Naive B cell (primary cell): ENCODE measurements at places on chromosomes 5 and 9. TPM values are rescaled to one million over a fixed set of nuclear protein-coding genes. Genes with fewer than 3 reads are reported as not detected.

Gene PGGT1B
- 38.0 TPM for polyA plus RNA-seq

DNA sequence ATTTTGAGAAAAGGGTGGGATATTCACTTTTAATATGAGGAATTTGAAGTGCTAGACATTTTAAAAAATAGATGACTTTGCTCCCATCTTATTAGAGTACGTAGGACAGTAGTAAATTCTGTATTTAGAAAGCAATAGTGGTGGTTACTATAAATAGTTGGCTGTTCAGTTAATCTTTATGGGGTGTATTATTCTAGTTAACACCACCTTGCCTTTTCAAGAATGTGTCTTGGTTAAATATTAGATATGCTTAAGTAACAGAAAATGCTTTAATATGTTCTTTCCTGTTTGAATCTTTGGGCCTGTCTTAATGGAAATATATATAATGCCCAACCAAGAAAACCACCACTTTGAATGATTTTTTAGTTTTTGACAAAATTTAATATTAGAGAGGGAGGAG is 608.7 kb upstream of the FAM174A start:
- H3K27ac ChIP-seq, result no peak overlapping the region
- H3K4me3 ChIP-seq, result no peak overlapping the region
- DNase-seq, result no peak
- no peaks in the 10 kb centered on the region for H3K27me3 ChIP-seq
- no peaks in the 10 kb centered on the region for H3K36me3 ChIP-seq
- no peaks in the 10 kb centered on the region for H3K4me1 ChIP-seq

Gene RASGRF2
- polyA plus RNA-seq, result not detected

DNA sequence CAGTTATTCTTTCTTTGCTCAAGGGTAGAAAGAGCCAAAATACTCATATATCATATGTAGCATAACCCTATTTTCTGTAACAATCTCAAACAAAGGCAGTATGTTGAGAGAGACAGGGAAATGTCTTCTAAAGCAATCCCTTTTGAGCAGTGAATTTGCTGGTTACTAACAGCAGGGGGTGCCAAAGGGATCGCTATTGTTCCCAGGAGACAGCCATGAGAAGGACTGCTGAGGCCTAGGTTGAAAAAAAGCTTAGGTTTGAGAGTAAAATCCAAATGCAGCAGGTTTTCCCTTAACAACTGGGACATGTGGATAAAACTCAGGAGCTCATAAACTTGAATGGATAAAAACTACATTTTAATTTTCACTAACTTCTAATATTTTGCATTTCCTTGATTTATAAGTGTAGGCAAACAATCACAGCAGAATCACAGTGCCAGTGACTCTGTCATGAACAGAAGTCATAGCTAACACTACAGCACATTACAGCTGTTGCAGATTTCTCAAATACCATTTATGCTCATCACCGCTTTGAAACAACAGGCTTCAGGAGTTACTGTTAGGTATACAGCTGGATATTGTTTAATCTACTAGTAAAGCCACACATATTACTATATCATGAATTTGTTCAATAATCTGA is 148.4 kb downstream of the MAPKAP1 start:
- H3K36me3 ChIP-seq, result peaks cover 12% of the 10 kb centered on the region
- H3K27me3 ChIP-seq, result no peaks in the 10 kb centered on the region
- peaks cover 26% of the 10 kb centered on the region for H3K4me1 ChIP-seq
- no peak overlapping the region for H3K4me3 ChIP-seq
- peak; percentile 64 for DNase-seq

- no peak overlapping the region for H3K27ac ChIP-seq
- no peak overlapping the region for H3K4me3 ChIP-seq
- H3K27me3 ChIP-seq, result peaks cover 15% of the 10 kb centered on the region
- DNase-seq, result no peak
- H3K36me3 ChIP-seq, result no peaks in the 10 kb centered on the region
Measured at GRCh38 chr5:147559749-147560148, 49.9 kb upstream of the DPYSL3 start.

- H3K4me1 ChIP-seq, result peaks cover 15% of the 10 kb centered on the region
- H3K4me3 ChIP-seq, result peak overlapping the region; percentile 71
- no peaks in the 10 kb centered on the region for H3K36me3 ChIP-seq
Measured at GRCh38 chr5:115961381-115962238, 665 bp upstream of the LVRN start.

Gene TAF11L10
- not detected for polyA plus RNA-seq

DNA sequence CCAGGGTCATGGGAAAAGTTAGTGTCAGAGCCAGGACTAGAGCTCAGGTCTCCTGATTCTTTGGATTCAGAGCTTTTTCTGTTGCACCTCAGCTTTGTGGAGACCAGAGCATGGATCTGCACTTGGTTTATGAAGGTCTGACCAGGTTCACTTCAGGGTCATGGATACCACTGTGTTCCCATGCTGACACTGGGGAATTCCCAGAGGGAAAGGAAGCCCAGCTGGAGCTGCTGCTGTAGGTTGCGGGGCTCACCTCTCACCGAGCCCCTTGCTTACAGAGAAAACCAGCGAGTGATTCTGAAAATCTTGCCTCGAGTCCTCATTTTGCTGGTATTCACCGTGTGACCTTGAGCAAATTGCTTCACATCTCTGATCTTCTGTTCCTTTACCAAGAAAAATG is 83.0 kb downstream of the RGS3 start:
- H3K27ac ChIP-seq, result no peak overlapping the region
- DNase-seq, result no peak
- no peaks in the 10 kb centered on the region for H3K36me3 ChIP-seq
- H3K4me3 ChIP-seq, result no peak overlapping the region
- peaks cover 7% of the 10 kb centered on the region for H3K4me1 ChIP-seq

DNA sequence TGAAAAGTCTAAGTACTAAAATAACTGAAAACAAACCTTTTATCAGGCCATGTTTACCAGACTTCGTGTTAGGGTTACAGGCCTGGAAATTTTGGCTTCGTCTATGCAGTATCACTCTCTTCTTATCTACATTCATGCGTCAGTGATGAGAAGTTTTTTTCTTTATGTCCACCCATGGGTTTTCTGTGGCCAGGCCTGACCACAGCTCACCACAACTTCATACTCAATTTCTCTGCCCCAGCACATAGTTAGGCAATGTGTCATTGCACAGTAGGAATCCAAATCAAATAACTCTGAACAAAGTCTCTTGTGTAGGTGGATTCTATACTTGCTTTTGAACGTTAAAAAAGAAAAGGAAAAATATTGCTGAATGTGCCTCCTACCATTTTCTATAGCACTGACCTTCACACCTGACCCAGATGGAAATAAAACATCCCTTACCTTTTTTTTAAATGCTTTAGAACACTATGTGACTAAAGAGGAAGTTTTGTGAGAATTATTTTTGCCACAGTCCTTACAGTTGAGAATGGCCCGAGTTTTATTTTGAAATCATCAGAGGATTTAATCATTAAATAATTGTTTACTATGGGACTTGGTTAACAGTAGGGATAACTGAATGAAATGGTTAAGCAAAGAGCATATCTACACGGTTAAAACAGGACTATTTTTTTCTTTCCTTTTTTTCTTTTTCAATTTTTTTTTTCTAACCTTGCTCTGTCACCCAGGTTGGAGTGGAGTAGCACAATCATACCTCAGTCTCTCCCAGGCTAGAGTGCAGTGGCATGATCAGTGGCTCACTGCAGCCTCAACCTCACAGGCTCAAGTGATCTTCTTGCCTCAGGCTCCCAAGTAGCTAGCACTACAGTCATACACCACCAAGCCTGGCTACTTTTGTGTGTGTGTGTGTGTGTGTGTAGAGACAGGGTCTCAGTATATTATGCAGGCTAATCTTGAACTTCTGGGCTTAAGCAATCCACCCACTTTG is 1247.0 kb upstream of the ACO1 start:
- no peak for DNase-seq

- no peak overlapping the region for H3K27ac ChIP-seq
- H3K27me3 ChIP-seq, result no peaks in the 10 kb centered on the region
- H3K4me1 ChIP-seq, result no peaks in the 10 kb centered on the region
Measured at GRCh38 chr9:95101326-95101725, 216.2 kb downstream of the FANCC start.

Gene ZFP2
- polyA plus RNA-seq, result 0.71 TPM

Gene HMMR
- 0.39 TPM for polyA plus RNA-seq

DNA sequence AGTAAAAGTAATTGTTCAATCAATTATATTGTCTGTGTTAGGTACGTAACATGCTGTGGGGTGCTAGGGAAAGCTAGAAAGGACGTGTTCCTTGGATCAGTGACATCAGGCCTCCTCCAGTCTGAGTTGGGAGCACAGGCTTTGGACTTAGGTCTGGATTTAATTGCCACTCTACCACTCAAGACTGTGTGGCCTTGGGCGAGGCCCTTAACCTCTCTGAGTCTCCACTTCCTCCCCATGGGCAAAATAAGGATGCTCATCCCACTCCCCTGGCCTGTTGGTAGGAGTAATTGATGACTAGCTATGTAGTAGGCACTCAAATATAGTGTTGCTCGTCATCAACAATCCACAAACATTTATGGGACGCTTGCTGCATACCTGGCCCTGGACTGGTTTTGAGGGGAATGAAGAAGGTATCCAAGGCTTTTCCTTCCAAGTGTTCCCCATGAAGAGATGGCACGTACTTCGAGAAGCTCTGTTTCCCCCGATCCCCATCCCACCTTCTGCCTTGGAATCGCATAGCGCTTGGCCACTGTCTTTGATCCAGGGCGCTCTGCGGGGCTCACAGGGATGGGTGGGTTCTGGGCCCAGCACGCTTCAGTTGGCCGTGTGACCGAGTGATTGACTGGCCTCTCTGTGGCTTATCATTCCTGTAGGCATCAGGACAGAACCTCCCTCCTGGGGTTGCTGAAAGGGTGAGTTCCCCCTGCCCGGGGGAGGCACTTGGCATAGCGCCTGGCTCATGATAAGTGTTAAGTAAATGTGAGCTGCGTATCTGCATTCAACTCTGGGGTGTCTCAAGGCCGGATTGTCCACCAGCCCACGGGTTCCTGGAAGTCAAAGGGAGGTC is 8.1 kb downstream of the FGF18 start:
- H3K4me3 ChIP-seq, result no peak overlapping the region
- H3K36me3 ChIP-seq, result no peaks in the 10 kb centered on the region
- H3K27me3 ChIP-seq, result peaks cover 16% of the 10 kb centered on the region
- peak overlapping the region; percentile 38 for H3K27ac ChIP-seq
- H3K4me1 ChIP-seq, result no peaks in the 10 kb centered on the region

GRCh38 chr5:142811866-142812557 is 41.8 kb downstream of the ARHGAP26 start:
- H3K27ac ChIP-seq, result peak overlapping the region; percentile 63
- H3K4me1 ChIP-seq, result peaks cover 39% of the 10 kb centered on the region
- H3K36me3 ChIP-seq, result no peaks in the 10 kb centered on the region
- peak; percentile 9 for DNase-seq
- H3K27me3 ChIP-seq, result no peaks in the 10 kb centered on the region

DNA sequence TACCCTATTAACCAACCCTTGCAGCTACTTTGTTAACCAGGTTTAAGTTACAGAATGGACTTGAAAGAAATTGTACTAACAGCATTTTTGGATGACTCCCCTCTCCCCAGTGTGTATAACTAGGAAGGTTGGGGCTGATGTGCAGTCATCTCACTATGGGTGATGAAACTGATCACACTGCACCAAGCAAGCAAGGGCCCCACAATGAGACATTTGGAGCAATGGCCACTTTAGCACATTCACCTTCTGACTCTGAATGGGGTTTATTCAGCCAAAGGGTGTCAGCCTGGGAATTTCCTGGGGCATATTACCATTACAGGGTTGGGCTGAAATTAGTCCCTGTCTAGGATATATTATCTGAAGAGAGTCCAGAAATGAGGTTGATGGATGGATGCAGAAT is 18.7 kb upstream of the CYFIP2 start:
- no peak overlapping the region for H3K27ac ChIP-seq
- H3K4me1 ChIP-seq, result peaks cover 10% of the 10 kb centered on the region
- DNase-seq, result no peak
- H3K4me3 ChIP-seq, result no peak overlapping the region

DNA sequence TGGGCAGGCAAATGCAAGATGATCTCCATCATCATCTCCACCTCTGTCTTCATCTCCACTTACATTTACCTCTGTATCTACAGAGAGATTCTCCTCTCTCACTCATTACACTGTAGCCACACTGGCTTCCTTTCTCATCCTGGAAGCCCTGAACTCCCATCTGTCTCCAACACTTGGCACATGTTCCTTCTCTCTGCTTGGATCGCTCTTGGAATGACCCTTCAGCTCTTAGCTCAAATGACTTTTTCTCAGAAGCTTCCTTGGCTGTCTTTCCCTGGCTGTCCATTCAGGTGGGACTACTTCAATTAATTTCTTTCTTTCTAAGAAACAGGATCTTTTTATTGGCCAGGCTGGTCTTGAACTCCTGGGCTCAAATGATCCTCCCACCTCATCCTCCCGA is 120.0 kb upstream of the KLF4 start:
- H3K4me1 ChIP-seq, result no peaks in the 10 kb centered on the region
- no peak overlapping the region for H3K4me3 ChIP-seq
- no peak for DNase-seq
- no peaks in the 10 kb centered on the region for H3K36me3 ChIP-seq
- no peak overlapping the region for H3K27ac ChIP-seq
- H3K27me3 ChIP-seq, result peaks cover 14% of the 10 kb centered on the region
